ENCODE measurements at places on chromosomes 1 and 21.

GRCh38 chr1:45437323-45437722 lies 53.6 kb downstream of the TESK2 start:
- no peak for DNase-seq

DNA sequence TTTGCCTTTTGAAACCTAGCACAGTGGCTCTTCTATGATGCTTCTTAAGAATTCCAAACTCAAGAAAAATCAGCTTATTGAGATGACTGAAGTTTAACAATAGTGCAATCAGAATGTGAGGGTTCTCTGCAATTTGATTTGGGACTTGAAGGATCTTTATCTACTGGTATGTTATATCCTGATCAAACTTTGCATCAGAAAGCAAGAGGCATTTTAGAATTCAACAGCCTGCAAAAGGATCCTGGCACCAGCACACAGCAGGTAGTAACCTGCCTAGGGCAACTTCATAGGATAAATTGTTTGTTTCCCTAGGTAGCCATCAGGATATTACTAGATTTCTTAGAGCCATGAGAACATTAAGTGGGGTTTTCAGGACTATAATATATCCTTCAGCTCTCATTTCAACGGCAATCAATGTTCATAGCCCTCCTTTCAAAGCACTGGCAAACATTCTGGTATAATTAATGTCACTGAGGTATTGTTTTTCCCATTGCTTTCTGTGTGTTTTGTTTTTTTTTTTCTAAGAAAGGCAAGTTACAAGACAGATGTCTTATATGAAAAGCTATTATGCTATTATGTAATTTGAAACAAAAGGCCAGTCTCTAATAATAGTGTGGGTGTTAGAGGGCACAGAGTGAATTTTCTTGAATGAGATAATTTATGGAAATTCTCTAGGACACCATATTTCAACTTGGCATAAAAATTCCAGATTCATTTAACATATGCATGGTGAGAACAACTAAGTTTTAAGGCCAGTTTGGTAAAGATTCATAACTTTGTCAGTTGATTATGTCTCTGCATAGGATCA lies 34.5 kb downstream of the NTNG1 start:
- no peak for DNase-seq

DNA sequence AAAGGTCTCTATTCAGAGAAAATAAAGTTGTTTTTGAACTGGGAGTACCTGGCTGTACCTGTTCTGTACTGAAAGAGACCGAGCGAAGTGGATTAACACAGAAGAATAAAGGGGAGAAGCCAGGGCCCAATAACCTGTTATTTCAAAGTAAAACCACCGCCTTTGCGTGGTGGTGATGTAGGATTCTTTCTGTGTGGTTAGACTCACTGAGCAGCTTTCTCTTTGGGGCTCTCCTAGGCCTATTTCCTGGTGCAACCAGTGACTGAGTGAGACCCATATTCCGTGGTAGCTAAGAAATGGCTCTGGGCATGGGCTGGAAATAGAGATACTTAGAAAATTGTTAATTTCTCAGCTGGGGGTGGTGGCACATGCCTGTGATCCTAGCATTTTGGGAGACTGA lies 99.9 kb downstream of the XCL2 start:
- DNase-seq = no peak

DNA sequence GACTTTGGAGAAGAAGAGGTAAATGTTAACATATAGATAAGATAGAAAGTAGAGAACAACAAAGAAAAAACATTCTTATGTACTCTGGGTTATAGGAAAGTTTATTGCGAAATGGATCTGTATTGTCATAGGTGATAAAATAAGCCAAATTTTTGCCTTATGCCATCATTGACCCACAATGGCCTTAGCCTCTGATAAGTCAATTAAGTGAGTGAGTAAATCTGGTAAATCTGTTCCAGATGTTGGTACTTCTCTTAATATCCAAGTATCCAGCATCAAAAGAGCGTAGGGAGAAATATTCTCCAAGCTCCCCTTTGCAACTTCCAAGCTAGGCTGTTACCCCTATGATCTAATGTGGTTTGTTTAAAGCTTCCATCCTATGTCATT lies 38.3 kb upstream of the CLCA4 start:
- no peak for DNase-seq

- DNase-seq = no peak
Measured at GRCh38 chr1:32639489-32640075, 10.8 kb downstream of the ZBTB8OS start.

DNA sequence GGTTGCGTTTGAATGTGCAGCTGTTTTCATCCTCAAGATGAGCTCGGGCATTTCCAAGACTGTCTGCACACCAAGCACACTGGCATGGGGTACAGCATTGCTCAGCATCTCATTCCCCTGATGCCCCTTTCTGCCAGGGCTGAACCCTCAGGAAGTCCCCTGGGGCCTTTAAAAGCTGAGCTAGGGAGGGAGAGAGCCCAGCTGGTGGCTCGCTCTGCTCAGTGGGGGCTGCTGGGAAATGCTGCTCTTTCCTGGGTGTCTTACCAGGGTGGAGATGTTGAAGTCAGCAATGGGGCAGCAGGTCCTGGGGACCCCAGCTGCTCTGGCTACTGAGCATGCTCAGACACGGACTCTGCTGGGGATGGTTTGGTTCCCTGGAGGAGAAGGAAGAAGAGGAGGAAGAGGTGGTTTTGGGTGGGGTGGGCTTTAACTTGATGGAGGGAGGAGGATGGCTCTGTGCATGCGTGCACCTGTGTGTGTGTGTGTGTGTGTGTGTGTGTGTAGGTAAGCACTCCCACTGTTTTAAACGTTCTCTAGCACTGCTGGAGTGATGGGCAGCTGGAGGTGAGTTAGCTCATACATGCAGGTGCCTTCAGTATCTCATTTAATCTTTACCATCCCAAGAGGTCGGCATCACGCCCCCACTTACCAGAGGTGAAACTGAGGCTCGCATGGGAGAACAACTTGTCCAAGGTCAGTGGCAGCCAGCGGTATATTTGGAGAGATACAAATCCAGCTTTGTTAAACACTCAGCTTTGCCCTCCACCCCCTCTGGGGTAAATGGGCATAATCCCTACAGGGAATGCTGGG lies 40.9 kb downstream of the ACTL8 start:
- DNase-seq = no peak
